ENCODE measurements at places on chromosomes 16 and 17.

- no peak for DNase-seq
Measured at GRCh38 chr16:9309844-9310243, 218.4 kb downstream of the HAPSTR1 start.

GRCh38 chr16:30780549-30780948 is 6.5 kb downstream of the ZNF629 start:
- DNase-seq: no peak

GRCh38 chr16:25553711-25554436 is 137.9 kb upstream of the HS3ST4 start:
- DNase-seq: peak; percentile 1

- no peak for DNase-seq
Measured at GRCh38 chr17:38613981-38614779, 8.4 kb upstream of the SRCIN1 start.

DNA sequence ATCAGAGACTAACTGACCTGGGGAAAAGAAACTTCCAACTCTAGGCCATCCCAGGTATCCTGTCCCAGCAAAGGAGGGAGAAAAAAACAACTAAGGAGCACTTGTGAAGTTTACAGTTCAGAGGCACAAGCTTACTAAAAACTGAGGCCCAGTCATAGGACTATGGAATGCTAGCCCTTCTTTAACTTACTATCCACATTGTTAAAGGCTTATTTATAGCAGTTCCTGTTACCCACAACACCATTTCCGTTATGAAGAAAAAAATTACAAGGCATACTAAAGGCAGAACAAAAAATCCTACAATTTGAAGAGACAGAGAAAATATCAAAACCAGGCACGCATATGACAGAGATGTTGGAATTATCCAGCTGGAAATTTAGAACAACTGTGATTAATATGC is 159.1 kb downstream of the CDH11 start:
- no peak for DNase-seq

DNA sequence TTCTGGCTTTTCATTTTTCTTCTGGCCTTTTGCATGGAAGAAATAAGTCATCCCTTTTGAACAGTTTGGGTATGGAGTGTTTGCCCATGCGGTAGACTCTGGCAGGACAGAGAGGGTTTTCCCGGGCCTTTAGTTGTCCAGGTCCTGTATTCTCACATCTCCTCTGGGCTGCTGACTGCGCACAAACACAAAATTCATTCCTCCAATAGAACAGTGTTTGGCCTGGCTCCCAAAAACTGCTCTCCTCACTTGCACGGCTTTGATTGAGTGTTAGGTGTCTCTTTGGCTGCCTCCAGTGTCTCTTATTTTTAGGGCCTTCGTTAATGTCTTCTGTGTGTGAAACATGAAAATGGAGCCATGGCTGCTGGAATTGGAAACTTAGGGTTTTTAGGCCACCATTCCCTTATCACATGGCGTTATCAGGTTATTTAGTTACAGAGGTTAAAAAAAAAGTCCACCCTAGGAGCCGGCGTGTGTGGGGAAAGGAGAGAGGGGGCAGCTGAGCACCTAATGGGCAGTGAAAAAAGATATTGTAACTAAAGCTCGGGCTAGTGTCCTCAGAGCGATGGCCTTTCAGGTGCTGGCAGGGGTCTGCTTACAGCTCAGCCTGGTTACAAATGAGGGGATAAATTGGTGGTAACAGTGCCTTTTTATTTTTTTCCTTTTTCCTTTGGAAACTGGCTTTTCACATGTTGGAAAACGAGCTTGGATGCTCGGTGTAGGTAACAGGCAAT is 47.3 kb downstream of the PRKCA start:
- no peak for DNase-seq

DNA sequence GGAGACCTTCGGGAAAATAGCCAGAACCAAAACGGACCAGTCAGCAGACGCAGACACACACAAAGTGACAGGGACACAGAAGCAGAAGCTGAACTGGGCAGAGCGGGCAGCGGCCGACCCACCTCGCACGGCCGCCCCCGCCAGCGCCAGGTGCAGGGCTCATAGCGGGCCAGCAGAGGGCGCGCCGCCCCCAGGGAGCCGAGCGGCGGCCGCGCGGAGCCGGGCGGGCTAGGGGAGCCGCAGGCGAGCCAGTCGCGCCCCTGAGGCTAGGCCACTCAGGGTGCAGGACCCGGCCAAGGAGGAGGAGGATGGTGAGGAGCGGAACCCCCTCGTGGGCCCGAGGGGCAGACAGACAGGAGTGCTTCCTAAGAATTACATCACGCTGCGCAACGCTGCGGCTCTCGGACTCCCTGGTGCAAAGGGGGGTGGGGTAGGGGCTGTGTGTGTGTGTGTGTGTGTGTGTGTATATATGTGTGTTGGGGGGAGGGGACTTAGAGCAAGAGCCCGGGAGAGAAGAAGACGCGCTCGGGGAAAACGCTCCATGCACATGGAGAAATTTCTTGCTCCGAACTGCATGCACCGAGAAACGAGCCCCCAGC is 913 bp upstream of the NOG start:
- DNase-seq: no peak

DNA sequence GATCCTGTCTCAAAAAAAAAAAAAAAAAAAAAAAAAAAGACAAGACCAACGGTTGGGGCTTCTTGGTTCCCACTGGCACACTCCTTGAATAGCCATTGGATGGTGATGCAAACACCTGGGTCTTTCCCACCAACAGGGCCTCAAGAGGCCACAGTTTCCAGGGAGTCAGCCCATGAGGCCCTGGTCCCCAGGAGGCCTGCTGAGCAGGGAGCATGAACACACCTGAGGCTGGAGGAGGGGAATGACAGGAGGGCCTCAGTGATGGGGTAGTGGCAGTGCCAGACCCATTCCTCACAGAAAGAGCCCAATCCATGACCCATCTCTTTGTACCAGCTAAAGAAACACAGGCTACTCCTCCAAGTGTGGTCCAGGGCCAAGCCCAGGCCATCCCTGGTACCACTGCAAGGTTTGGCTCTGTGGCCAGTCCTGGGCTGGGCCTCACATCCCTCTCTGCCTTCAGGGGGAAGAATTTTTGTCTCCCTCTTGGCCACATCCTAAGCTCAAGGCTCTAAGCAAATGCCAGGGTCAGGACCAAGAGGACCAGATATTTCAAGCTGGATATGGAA is 13.9 kb downstream of the ARL2BP start:
- no peak for DNase-seq

- no peak for DNase-seq
Measured at GRCh38 chr17:82849076-82849945, 9.5 kb upstream of the ZNF750 start.

GRCh38 chr17:41621916-41622315 is 2.5 kb downstream of the KRT17 start:
- no peak for DNase-seq

DNA sequence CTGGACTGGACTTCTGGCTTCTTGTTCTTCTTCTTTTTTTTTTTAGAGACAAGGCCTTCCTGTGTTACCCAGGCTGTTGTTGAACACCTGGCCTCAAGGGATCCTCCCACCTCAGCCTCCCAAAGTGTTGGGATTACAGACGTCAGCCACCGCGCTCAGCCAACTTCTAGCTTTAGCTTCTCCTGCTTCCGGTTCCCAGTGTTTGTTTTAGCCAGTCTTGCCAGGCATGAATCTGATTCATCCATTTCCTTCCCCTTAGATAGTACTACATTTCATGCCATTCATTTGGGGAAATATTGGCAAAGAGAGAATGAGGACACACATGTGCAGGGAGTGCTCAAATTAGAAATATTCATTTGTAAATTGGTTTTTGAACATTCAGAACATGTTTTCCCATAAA is 12.1 kb upstream of the NDUFAB1 start:
- no peak for DNase-seq

GRCh38 chr16:89147085-89147817 is 24.3 kb upstream of the CDH15 start:
- DNase-seq: no peak

GRCh38 chr16:69610356-69610755 is 44.6 kb downstream of the NFAT5 start:
- DNase-seq: no peak

- no peak for DNase-seq
Measured at GRCh38 chr17:10200016-10200415, 1.6 kb upstream of the GAS7 start.

GRCh38 chr17:71516149-71516548 is 604.7 kb upstream of the SOX9 start:
- no peak for DNase-seq

DNA sequence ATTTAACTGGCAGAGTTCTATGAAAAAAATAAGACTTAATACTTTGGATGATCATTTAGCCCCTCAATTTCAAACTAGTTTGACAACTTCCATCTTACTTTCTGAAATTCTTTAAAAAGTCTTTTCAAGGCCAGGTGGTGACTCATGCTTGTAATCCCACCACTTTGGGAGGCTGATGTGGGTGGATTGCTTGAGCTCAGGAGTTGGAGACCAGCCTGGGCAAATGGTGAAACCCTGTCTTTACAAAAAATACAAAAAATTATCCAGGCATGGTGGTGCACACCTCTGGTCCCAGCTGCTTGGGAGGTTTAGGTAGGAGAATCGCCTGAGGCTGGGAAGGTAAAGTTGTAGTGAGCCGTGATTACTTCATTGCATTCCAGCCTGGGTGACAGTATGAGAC is 154.4 kb downstream of the TANC2 start:
- no peak for DNase-seq

DNA sequence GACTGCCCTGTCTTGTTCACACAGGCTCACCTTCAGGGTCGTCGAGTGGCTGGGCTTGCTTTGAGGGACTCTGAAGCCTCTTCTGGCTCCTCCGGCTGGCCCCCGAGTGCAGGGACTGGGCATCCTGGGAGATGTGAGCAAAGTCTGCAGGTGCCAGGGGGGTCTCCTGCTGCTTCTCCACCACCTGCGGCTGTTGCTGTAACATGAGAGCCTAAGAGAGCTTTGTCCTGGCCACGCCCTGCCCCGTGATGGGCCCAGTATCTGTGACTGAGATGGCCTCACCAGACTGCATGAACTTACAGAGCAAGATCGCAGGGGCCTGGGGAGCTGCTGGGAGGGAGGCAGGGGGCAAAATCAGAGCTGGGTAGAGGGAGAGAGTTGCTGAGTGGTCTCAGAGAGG is 12.5 kb downstream of the ERN2 start:
- DNase-seq: no peak

DNA sequence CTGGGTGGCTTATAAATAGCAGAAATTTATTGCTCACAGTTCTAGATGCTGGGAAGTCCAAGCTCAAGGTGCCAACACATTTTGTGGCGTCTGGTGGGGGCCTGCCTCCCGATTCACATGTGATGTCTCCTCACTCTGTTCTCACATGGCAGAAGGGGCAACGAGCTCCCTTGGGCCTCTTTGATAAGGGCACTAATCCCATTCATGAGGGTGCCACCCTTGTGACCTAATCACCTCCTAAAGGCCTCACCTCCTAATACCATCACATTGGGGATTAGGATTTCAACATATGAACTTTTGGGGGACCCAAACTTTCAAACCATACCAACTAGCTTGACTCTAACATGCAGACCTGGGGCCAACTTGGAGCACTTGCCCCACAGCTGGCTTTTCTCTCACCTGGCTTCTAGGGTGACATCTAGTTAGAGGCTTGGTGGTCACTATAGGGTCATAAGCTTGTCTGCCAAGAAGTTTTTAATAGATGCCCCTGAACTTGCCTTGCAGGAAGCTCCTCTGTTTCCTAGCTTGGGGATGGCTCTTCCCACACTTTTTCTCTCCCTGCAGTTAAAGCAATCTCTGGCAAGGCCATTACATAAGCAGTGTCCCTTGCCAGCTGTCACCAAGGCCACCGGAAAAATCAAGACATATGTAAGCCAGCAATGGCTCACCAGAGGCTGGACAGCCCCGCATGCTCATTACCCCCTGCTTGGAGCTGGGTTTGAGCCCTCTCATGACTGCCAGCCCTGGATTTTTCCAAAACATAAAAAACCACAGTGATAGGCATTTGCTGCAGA is 8.4 kb upstream of the MED9 start:
- no peak for DNase-seq

DNA sequence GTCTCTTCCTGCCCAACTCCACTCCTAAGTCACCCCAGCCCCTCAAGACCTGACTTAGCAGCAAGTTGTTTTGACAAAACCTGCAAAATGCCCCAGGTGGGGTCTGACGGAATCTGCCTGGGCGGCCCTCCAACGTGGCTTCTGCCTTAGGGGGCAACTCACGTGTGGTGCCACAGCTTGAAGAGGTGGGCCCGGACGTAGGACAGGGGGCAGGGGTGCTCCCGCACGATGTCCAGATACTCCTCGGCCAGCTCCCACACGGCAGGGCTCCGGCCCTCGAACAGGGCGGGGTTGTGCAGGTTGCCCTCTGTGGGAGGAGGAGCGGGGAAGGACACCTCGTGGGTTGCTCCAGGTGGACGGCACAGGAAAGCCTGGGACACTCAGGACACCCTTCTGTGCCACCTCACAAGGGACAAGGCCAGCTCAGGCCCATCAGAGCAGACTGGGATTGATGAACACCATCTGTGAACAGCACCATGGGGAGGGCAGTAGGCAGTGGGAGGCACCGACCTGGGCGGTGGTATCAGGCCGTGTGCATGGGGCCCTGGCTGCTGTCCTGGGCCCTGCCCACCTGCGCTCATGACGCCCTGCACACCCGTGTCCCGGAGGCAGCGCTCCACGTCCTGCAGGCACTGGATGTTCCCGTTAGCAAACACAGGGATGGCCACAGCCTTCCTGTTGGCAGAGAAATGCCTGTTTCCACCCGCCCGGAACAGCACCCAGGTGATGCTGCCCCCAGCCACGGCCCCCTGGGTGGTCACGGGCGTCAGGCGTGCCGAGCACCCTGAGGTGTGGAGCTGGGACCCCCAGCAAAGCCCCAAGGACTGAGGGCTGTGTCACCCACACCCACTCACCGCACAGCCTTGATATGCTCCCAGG is 4.3 kb downstream of the DUS1L start:
- DNase-seq: no peak

GRCh38 chr17:78793415-78793814 is 11.3 kb upstream of the CYTH1 start:
- DNase-seq: no peak

GRCh38 chr17:10211666-10212065 is 13.3 kb upstream of the GAS7 start:
- no peak for DNase-seq

GRCh38 chr16:87060034-87060986 is 256.9 kb downstream of the C16orf95 start:
- no peak for DNase-seq

DNA sequence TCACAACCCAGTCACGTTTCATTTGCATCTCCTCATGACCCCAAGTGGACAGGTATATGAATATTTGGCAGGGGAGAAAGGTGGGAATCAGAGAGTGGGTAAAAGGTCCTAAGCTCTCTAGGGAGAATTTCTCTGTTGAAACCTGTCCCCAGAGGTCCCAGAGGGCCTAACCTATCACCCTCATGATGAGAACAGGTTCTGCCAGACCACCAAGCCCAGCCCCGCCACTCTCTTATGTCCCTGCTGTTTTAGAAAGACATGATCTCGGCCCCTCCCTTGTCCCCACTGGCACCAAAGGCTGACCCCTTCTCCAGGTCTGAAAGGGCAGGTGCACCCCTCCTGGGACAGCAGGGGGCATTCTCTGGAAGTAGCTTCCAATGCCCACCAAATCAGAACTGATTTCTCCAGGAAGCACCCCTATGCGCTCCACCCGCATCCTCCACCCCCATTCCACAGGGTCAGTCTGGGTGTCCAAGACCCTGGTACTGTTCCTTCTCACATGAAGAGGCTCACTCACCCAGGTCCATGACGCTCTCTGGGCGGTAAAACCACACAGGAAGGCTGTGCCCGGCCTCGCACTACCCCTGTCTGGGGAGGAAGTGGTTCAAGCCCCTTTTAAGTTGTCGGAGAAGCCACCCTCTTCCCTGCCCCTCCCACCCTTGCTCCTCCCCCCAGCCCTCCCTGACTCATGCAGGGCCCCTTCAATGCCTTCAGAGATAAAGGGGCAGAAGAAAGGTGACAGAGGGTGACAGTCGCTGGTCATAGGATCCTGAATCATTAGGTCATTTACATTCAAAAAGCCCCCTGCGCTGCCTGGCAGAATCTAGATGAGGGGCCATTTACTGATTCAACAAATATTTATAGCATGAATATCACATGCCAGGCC is at the start of gene CCR7:
Gene CCR7, minus strand, starts transcription at position 590 of the 886 bp plus-strand sequence. Its CDS starts 63 bp downstream, at position 527.
- no peak for DNase-seq
